ENCODE measurements at places on chromosomes 2 and 18.
A peak's percentile ranks its signal among the peaks of the same experiment; 100 is the strongest.

DNA sequence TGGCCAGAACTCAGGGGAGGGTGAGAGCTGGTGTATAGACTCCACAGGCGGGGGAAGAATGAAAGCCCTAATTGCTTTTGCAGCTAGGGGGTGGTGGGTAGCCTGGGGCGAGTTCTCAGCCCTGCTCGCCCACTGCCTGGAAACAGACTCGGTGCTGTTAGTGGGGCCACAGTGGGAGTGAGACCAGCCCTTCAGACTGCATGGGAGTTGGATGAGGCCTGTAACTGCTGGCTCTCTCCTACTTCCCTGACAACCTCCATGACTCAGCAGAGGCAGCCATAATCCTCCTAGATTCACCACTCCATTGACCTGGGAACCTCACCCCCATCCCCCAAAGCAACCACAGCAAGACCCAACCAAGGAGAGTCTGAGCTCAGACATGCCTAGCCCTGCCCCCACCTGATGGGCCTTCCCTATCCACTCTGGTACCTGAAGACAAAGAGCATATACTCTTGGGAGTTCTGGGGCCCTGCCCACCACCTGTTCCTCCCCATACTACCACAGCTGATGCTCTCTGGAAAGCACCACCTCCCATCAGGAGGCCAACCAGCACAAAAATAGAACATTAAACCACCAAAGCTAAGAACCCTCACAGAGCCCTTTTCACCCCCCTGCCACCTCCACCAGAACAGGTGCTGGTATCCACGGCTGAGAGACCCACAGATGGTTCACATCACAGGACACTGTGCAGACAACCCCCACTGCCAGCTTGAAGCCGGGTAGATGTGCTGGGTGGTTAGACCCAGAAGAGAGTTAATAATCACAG is 226.3 kb downstream of the EIPR1 start:
- H3K4me3 ChIP-seq, result no peak overlapping the region
- no peaks in the 10 kb centered on the region for H3K27me3 ChIP-seq
- H3K36me3 ChIP-seq, result no peaks in the 10 kb centered on the region
- H3K27ac ChIP-seq, result peak overlapping the region; percentile 46

- no peak overlapping the region for H3K4me3 ChIP-seq
- H3K36me3 ChIP-seq, result no peaks in the 10 kb centered on the region
- DNase-seq, result no peak
- H3K27me3 ChIP-seq, result no peaks in the 10 kb centered on the region
- no peaks in the 10 kb centered on the region for H3K4me1 ChIP-seq
Observed at GRCh38 chr2:146847846-146848245, 997.0 kb upstream of the ACVR2A start.

DNA sequence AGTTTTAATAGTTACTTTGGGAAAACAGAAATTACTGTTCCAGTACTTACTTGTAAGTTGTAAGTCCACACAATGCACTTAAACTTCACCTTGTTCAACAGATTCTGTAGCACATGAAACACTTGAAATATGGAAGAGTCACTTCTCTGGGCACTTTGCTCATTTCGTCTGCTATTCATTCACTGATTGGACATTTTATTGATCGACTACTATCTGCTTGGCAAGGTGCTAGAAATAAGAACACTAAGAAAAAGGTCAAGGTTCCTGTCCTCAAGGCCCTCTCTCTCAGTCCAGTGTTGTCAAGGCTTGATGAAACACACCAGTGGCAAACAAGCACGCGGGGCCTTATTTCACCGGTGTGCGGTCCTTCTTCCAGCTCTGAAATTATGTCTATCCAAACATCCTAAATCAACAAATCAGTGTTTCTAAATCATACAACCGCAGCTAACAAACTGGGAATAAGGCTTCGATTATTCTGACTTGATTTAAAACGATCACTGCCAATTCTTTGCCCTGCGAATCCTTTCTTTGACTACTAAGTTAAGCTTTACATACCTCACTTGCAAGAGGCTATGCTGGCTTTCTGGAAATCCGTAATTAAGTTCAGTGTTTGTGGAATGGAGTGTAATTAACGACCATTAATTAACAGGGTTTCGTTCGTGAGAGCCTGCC is 780 bp upstream of the ITGAV start:
- H3K27ac ChIP-seq, result peak overlapping the region; percentile 89
- H3K27me3 ChIP-seq, result no peaks in the 10 kb centered on the region
- peak overlapping the region; percentile 95 for H3K4me3 ChIP-seq
- DNase-seq, result no peak
- H3K36me3 ChIP-seq, result no peaks in the 10 kb centered on the region

DNA sequence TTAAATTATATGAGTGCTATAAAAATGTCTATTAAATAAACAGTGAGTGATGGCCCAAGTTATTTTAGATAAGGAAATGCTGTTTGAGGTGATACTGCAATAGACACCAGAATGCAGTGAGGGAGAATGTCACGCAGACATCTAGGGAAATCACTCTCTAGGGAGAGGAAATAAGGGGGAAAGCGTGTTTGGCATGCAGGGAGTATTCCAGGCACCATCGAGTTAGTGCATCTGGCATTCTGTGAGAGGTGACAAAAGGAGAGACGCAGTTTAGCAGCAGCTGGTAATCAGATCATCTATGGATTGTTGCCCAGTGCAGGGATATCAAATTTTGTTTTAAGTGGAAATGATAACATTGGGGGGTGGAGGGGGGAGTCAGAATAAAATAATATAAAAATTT is 175.4 kb upstream of the NETO1 start:
- H3K27ac ChIP-seq, result no peak overlapping the region
- no peaks in the 10 kb centered on the region for H3K27me3 ChIP-seq
- no peak overlapping the region for H3K4me3 ChIP-seq
- no peak for DNase-seq
- no peaks in the 10 kb centered on the region for H3K36me3 ChIP-seq
- no peaks in the 10 kb centered on the region for H3K4me1 ChIP-seq

GRCh38 chr18:24995056-24995455 is 356.9 kb downstream of the ZNF521 start:
- no peaks in the 10 kb centered on the region for H3K36me3 ChIP-seq
- no peak overlapping the region for H3K27ac ChIP-seq
- H3K27me3 ChIP-seq, result no peaks in the 10 kb centered on the region
- no peak for DNase-seq
- H3K4me3 ChIP-seq, result no peak overlapping the region
- no peaks in the 10 kb centered on the region for H3K4me1 ChIP-seq

GRCh38 chr2:24820175-24820513 is 26.9 kb downstream of the CENPO start:
- H3K4me1 ChIP-seq, result no peaks in the 10 kb centered on the region
- no peak overlapping the region for H3K4me3 ChIP-seq
- no peaks in the 10 kb centered on the region for H3K27me3 ChIP-seq
- peaks cover 41% of the 10 kb centered on the region for H3K36me3 ChIP-seq

- H3K4me1 ChIP-seq, result peaks cover 7% of the 10 kb centered on the region
- H3K27ac ChIP-seq, result no peak overlapping the region
- DNase-seq, result no peak
- H3K27me3 ChIP-seq, result no peaks in the 10 kb centered on the region
- no peak overlapping the region for H3K4me3 ChIP-seq
- no peaks in the 10 kb centered on the region for H3K36me3 ChIP-seq
Observed at GRCh38 chr2:10498525-10499274, 50.6 kb upstream of the ODC1 start.
